ENCODE measurements at places on chromosomes 2 and 18.

- no peak for DNase-seq
These were observed 16.7 kb upstream of the TNS1 start for GRCh38 chr2:218019411-218020060.

GRCh38 chr2:72917877-72918553 lies 696 bp downstream of the EMX1 start:
- no peak for DNase-seq

DNA sequence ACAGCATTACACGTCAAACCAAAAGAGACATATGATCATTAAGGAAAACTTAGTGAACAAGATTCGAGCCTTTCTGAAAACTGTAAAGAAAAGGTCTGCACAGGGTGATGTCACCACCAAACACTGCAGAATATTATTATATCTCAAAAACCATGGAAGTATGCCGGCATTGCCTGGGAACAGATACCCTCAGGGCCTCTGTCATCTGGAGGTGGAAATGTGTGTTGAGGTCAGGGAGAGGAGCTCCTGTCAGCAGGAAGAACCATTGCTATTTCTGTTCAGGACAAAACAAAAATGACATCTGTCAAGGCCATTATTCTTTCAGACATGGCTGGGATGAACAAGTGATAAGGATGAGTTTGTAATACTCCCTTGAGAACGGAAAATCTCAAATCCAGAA lies 365.9 kb upstream of the TRIB2 start:
- no peak for DNase-seq

GRCh38 chr2:135124924-135125886 lies 73.1 kb downstream of the RAB3GAP1 start:
- DNase-seq = no peak

- DNase-seq = no peak
These were observed 81.4 kb downstream of the KCNS3 start for GRCh38 chr2:17959833-17960232.
